ENCODE measurements at places on chromosomes 7 and 10.

- no peak for DNase-seq
Measured at GRCh38 chr7:92994901-92995300, 122.9 kb downstream of the SAMD9 start.

DNA sequence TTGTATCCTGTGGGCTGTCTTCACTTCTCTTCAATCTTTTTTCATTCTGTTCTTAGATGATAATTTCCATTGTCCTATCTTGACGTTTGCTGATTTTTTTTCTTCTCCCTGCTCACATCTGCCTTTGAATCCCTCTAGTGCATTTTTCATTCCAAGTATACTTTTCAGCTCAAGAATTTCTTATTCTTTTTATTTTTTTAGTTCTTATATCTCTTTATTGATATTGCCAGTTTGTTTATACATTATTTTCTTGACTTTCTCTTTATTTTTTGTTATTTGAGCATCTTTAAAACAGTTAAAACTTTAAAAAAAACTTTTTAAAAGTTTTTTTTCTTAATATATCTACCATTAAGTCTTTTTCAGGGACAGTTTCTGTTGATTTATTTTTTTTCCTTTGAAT is 100.9 kb downstream of the EXOC4 start:
- no peak for DNase-seq

- DNase-seq: peak; percentile 31
Measured at GRCh38 chr7:129252128-129252527, 27.3 kb downstream of the AHCYL2 start.

- peak; percentile 82 for DNase-seq
Measured at GRCh38 chr7:105759670-105760550, 116.5 kb downstream of the ATXN7L1 start.

GRCh38 chr7:45918556-45918955 is 2.5 kb downstream of the IGFBP3 start:
- DNase-seq: no peak

GRCh38 chr7:75843613-75844116 is 30.1 kb upstream of the CCL24 start:
- DNase-seq: no peak

- DNase-seq: no peak
Measured at GRCh38 chr7:27197137-27198042, 2.5 kb downstream of the HOXA13 start.

- DNase-seq: no peak
Measured at GRCh38 chr7:54711900-54712595, 47.0 kb downstream of the SEC61G start.

DNA sequence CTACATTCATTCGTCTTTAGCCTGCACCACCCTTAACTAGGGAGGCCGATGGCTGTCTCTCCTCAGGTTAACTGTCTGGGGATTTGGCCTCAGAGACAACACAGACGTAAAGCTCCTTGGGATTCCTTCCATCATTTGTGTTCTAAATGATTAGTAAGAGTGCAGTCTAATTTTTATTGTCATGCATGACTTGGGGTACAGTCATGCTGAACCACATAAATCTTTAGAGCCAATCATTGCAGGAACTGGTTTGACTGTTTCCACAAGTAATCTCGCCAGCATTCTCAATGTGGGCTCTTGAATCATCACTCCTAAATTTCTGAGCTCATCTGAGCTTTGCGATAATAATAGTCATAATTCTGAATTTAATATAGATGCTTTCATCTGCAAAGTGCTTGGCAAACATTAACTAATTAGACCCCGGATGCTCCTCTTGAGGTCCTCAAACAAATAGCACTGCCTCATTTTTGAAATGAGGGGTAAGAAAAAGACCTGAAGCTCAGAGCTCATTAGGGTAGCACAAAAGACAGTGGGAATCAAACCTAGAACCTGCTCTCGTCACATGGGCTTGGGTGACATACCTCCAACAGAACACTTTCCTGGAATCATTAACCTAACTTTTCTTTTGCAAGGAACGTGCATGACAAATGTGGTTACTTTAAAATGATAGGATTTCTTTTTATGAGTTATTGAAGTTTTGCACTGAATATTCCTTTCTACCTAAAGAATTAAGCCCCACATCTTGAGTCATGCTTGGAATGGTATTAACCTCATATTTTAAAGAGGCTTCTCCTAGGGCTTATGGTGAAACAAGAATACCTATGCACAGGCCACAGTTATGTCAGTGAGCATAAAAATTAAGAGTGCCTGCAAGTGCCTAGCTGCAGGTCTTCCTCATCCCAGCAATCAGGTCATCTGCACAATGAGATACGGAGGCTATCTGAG is 118.9 kb upstream of the NRP1 start:
- DNase-seq: no peak

GRCh38 chr7:31310321-31310935 is 30.1 kb downstream of the NEUROD6 start:
- DNase-seq: no peak

- peak; percentile 27 for DNase-seq
Measured at GRCh38 chr10:103244666-103245271, 918 bp upstream of the RPEL1 start.

DNA sequence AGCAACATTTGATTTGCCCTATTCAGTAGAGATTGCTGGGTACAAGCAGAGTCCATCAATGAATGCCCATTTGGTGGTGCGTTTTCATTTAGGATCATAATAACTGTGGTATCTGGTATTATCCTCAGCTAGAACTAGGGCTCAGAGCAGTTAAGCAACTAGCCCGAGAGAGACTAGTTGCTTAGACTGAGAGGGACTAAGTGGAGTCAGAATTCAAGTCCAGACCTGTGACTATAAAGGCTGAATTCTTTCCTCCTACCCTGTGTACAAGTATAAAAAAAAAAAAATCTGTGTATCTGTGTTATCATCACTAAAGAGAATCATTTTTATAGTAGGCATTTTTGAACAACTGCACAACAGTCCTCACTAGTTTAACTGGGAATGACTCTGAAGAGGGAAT is 45.3 kb upstream of the DKK1 start:
- no peak for DNase-seq

- DNase-seq: no peak
Measured at GRCh38 chr7:146902728-146903127, 786.1 kb downstream of the CNTNAP2 start.

DNA sequence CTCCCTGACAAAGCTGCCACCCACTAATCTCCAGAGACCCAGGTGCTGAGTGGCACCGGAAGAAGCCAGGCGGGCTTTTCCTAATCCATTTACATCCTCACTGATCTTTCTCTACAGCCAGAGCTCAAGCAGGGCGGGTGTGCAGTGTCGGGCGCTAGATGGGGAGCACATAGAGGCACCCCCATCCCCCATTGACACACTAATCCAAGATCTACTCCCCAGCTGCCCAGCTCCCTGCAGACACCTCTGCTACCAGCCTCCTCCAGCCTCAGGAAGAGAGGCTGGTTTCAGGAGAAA is 22.2 kb downstream of the FRMPD2 start:
- DNase-seq: no peak
